ENCODE measurements at places on chromosomes 5 and 9.

DNA sequence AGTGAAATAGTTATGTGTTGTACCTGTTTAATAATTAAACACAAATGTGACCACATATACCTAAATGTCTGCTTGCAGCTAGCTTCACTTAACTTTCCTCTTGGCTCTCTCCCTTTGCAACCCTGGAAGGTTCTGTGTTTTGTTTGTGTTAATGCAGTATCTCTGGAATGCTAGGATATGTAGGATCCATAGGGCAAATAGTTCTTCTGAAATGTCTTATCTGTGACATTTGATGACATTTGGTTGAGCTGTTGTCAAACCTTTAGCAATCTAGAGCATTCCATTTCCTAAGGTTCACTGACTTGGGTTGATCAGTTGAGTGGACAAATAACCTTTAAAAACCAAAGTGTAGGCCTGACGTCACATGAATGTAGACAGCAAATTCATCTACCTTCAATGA, 21.8 kb downstream of the CTNNA1 start:
- DNase-seq = no peak

DNA sequence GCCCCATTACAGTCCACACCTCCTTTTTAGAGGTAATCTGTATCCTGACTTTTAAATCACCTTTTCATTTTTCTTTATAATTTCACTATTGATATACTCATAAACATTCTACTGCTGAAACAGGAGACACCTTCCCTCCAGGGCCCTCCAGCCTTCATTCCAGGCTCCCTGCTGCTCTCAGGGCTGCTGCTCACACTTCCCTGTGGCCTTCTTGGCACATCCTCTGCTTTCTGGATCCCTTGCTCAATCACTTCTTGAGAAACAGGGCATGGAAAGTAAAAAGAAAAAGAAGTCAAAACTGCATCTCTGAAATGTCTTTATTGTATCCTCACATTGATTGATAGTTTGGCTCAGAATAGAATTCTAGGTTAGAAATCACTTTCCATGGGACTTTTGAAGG, 19.3 kb upstream of the WNT8A start:
- no peak for DNase-seq

DNA sequence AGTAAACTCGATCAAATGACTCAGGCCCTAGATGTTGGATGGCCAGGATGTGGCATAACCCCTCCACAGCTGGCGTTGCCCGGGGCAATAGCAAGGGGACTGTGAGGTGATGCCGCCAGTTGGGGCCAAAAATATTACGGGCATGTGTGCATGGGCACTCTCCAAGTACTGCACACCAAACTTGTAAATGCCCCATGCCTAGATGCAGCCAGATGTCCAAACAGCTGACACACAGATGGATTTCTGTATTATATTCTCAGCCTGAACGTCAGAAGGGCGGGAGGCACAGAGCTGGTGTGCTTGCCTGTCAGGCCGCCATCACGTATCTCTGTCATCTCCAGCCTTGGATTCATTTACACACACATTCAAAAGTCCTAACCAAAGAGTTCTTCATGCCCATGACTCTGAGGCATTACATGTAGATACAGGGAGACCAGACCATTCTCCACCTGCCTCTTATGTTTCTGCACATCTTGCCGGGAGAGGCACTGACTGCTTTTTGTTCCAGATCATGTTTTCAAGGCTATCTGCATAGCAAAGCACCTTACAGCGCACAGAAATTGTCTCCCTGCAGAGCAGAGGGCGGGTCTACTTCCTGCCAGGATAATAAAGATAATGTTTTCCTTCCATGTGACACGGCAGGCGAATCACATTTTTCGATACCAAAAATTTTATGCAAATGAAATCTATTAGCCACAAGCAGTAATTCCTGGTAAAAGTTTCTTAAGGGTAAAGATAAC, 200.9 kb upstream of the ADAMTS16 start:
- no peak for DNase-seq

- DNase-seq = no peak
Measured at GRCh38 chr9:99090336-99091130, 14.4 kb upstream of the TGFBR1 start.

DNA sequence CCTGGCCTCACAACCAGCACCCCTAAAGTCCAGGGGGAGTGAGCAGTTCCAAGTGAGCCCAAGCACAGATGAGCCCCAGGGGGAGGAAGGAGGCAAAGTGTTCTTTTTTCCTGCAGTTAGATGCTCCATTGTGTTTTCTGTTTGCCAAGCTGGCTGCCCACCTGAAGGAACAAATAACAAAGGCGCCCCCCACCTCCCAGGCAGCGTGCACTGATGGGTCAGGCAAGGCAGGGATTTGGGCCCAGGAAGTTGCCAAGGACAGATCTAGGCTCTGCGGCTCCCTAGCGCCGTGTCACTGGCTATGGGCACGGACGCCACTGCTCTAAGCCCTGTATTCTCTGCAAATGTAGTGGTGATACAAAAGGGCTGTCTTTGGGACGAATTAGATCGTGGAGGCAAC, 21.8 kb downstream of the FGF1 start:
- no peak for DNase-seq

GRCh38 chr9:357560-357959, 142.9 kb downstream of the DOCK8 start:
- no peak for DNase-seq

- DNase-seq = no peak
Measured at GRCh38 chr9:16120231-16120641, 567.4 kb downstream of the CCDC171 start.

- no peak for DNase-seq
Measured at GRCh38 chr5:59093329-59093728, 510.5 kb downstream of the RAB3C start.

- DNase-seq = no peak
Measured at GRCh38 chr9:113274474-113275156, 757 bp downstream of the CDC26 start.

- no peak for DNase-seq
Measured at GRCh38 chr9:109972026-109972882, 192.3 kb downstream of the PALM2AKAP2 start.

DNA sequence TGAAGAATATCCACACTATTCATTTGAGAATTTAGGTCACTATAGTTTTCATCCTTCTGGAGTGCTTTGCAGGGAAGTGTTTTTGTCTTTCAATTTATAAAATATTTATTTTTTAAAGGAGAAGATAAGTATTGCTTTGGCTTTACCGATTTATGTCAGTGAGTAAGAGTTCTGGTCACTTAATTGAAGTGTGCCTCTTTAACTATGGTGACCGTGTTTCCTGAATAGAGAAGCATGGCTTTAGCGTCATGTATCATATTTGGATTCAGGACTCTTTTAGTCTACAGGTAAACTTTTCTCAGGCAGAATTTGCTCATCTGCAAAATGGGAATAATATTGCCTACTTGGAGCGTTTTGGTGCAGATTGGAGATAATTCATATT, 902 bp downstream of the BDP1 start:
- no peak for DNase-seq

DNA sequence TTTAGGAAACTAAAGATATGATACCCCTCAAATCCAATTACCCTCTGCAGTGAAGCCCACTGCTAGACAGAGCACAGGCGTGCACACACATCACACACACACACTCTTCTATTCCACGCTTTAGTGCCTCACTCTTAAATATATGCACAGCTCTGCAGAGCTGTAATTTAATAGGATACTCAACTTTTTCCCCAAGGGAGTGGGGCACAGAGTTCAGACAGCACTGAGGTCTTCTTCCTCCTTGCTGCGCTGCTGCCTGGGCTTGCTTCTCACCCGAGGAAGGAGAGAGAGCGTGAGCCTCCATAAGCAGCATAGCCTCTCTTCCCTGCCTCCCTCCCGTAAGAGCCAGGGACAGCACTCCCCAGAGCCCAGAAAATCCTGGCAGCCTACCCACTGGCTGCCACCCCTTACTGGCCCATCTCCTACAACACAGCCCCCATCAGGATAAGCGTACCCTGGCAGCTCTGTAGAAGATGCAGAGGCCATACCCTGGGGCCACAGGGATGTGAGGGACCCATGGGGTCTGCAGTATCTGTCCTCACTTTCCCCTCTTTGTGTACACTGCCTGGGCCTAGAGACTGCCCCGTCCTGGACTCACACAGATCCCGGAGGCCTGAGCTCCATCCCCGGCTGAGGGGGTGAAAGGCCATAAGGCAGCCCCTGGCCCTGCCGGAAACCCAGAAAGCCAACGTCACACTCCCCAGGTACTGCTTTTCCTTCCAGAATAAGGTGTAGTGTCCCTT, 102.1 kb downstream of the C5orf15 start:
- no peak for DNase-seq

DNA sequence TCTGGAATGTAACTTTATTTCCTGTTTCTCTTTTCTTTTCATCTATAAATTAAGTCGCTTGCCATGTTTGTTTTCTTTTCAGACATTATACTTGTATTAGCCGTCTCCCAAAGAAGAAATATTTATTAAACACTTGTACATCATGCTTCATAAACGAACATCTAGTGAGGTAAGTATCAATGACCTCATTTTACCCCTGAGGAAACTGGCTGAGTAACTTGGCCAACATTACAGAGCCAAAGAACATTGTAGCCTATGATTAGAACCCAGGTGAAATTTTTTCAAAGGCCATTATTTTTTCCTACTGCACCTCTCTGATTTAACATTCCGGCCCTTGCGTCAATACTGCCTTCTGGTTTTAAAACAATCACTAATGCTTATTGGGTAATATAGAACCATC, 4.2 kb downstream of the FREM1 start:
- DNase-seq = no peak

DNA sequence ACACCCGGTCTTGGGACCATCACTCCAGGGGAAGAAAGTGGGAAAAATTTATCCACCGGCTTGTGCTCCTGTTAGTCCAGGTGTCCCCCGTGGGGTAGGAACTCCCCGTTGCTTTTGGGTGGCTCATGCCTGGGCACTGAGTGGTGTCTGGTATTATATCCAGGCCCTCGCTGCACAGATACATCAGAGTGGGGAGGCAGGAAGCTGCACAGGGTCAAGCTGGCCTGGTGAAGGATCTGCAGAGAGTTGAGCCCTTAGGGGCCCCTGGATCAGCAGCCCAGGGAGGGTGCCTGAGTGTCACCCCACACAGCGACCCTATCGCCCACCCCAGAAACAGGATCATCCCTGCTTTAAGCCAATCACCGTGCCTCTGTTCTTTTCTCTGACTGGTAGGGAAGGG, 24.4 kb upstream of the COL5A1 start:
- no peak for DNase-seq

DNA sequence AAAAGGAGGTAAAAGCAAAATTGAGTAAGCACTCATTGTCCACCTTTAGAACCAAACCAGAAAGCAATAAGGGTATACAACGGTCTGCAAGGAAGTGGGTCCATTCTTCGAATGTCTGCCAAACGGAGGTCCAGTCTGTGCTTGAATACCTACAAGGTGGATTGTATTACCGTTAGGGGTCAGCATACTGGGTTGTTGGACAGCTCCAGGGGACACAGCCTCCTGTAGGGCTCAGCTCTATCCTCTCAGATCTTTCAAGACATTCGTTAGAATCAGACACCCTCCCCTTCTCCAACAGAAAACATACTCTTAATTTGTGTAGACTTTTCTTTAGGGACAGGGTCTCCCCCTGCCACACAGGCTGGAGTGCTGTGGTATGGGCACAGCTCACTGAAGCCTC, 5.5 kb downstream of the ASTN2 start:
- no peak for DNase-seq

GRCh38 chr5:96997265-96997859, 61.5 kb downstream of the LNPEP start:
- no peak for DNase-seq

- no peak for DNase-seq
Measured at GRCh38 chr5:8577792-8578191, 708.8 kb downstream of the MTRR start.

DNA sequence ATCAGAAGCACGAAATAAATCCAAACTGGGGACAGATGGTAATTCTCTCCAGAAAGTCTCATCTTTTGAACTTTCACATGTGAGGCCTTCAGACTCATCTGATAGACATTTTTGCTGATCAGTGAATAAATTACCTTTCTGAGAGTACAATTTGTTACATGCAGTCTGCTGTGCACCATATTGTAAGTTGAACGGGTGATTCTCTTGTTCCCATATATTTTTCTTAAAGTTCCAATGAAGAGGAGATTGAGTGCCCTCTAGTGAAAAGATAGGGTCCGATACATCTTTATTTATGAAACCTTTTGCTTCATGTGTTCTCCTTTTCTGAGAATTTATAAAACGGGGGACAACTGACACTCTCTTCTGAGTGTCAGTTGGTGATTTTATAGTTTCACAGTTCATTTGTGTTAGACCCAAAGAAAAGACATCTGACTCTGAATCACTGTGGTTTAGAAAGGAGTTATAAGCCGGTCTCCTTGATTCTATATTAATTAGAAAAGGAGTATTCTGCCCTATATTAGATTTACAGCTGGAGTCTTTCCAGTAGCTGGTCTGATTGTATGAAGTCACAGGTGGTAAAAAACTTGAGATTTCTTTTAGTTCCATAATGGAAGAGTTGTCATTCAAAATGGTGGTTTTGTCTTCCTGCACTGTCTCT, 30.4 kb downstream of the GNG10 start:
- no peak for DNase-seq

GRCh38 chr9:95037789-95038521, 279.6 kb downstream of the FANCC start:
- DNase-seq = no peak

DNA sequence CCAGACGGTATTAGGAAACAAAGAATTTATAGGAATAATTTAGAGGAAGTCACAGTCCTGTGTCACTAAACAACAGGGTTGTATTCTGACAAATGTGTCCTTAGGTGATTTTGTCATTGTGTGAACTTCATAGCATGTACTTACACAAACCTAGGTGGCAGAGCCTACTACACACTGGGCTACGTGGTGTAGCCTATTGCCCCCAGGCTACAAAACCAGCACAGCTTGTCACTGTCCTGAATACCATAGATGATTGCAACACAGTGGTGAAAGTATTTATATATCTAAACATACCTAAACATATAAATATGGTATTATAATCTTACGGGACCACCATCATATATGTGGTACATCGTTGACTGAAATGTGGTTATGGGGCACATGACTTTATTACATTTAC, 69.3 kb downstream of the COL23A1 start:
- no peak for DNase-seq

- no peak for DNase-seq
Measured at GRCh38 chr5:147400881-147401280, 109.0 kb downstream of the DPYSL3 start.

- no peak for DNase-seq
Measured at GRCh38 chr9:112377684-112378327, 2.1 kb upstream of the HSDL2 start.

DNA sequence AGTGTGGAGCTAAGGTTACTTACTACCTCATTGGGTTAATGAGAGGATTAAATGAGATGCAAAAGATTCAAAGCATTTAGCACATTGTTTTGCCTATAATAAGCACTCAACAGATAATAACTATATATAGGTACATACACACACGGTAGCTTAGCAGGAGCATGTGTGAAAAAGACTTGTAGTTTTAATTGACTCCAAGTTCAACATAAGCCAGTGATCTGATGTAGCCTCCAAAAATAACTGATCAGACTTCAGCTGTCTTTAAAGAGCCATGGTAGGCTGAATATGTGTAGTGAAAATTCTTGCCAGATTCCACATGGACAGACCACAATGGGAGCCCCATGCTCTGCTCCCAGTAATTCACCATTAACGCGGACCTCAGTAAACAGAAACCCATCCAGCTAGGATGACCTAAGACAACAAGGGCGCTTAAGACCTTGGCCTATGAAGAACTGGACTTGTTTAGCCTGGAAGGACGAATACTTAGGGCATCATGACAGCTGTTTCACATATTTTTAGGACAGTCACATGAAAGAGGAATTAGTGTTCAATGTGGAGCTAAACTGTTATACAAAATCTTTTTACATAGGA, 115.1 kb upstream of the ZNF366 start:
- no peak for DNase-seq

- DNase-seq = no peak
Measured at GRCh38 chr5:100004969-100005368, 530.2 kb upstream of the FAM174A start.

GRCh38 chr5:44398382-44398781, 9.2 kb upstream of the FGF10 start:
- no peak for DNase-seq

Measured in stimulated activated CD4-positive, alpha-beta T cell treated with anti-CD3 and anti-CD28 coated beads, TNF-alpha, amount 100 ng/mL, for 48 hours (primary cell).